Activated naive CD8-positive, alpha-beta T cell treated with anti-CD3 and anti-CD28 coated beads, Interleukin-2, amount 10 ng/mL, durations not matched to agents 7 days and 5 days (primary cell): ENCODE measurements at places on chromosomes 3 and 15. TPM values are rescaled to one million over a fixed set of nuclear protein-coding genes. Genes with fewer than 3 reads are reported as not detected.

The EHHADH gene
- 5.6 TPM for total RNA-seq

The CD200R1L gene
- total RNA-seq = not detected

The HES1 gene
- not detected for total RNA-seq

- H3K4me3 ChIP-seq = no peak overlapping the region
- H3K4me1 ChIP-seq = no peaks in the 10 kb centered on the region
- no peaks in the 10 kb centered on the region for H3K36me3 ChIP-seq
- DNase-seq = no peak
- H3K27me3 ChIP-seq = no peaks in the 10 kb centered on the region
Measured at GRCh38 chr15:97566961-97567360, 393.5 kb upstream of the ARRDC4 start.

DNA sequence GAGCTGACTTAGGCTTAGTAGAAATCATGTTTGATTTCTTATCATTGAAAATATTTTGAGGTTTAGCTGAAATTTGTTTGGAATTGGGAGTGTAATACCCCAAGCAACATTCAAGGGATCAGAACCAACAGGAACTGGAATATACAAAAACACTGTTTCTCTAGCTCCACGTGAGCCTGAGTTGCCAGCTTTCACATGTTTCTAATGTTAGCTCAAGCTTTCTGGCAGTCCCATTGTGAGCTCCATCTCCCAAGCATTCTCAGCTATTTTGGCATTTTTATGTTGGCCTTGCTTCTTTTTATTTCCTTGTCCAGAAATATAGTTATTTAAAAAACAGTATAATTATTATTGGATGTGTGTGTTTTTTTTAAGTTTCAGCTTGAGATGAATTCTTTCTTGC lies 427.1 kb upstream of the DPH6 start:
- no peaks in the 10 kb centered on the region for H3K36me3 ChIP-seq
- no peak for DNase-seq
- no peaks in the 10 kb centered on the region for H3K27me3 ChIP-seq
- H3K4me3 ChIP-seq = no peak overlapping the region
- no peak overlapping the region for H3K27ac ChIP-seq

GRCh38 chr15:56464893-56465520 lies at the start of gene MNS1:
Gene MNS1 (minus strand): TSS chr15:56465137. CDS start chr15:56464972, 165 bp downstream.
- H3K4me3 ChIP-seq = peak within 1 kb of the TSS; percentile 90
- peak within 1 kb of the TSS; percentile 86 for H3K27ac ChIP-seq
- peaks cover 10% of the 10 kb centered on the region for H3K27me3 ChIP-seq
- H3K36me3 ChIP-seq = no peaks in the 10 kb centered on the region
- DNase-seq = peak; percentile 87
- H3K4me1 ChIP-seq = peaks cover 20% of the 10 kb centered on the region

DNA sequence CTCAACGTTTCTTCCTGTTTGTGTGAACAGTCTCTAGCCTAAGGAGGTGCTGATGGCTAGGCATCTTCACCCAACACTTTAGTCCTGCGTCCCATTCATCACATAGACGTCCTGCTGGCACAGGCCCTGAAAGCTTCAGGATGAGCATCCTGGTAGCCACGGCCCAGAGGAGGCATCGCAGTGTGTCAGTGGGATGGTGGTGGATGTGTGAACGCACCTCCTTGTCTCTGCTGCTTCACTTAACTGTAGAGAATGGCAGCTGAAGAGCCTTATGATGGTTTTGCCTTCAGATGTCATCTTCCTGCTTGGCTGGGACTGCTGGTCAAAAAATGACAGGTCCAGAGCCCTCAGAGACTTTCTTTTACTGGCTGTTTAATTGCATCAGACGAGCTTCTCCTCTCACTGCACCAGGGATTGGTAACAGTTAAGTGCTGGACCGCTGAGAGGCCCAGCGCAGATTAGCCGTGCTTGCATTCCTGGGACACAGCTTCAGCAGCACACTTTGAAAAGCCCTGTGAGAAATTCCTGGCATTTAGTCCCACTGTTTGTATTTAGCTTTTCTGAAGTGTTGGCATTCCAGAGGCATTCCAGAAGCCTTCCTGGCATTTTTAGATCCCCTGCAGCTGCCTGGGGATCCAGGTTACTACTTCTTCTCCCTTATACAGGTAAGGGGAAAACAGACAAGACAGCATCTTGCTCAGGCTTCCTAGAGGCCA lies 132.4 kb upstream of the PLXNA1 start:
- H3K4me1 ChIP-seq = no peaks in the 10 kb centered on the region
- H3K27ac ChIP-seq = no peak overlapping the region
- no peaks in the 10 kb centered on the region for H3K27me3 ChIP-seq
- peaks cover 3% of the 10 kb centered on the region for H3K36me3 ChIP-seq
- no peak overlapping the region for H3K4me3 ChIP-seq

DNA sequence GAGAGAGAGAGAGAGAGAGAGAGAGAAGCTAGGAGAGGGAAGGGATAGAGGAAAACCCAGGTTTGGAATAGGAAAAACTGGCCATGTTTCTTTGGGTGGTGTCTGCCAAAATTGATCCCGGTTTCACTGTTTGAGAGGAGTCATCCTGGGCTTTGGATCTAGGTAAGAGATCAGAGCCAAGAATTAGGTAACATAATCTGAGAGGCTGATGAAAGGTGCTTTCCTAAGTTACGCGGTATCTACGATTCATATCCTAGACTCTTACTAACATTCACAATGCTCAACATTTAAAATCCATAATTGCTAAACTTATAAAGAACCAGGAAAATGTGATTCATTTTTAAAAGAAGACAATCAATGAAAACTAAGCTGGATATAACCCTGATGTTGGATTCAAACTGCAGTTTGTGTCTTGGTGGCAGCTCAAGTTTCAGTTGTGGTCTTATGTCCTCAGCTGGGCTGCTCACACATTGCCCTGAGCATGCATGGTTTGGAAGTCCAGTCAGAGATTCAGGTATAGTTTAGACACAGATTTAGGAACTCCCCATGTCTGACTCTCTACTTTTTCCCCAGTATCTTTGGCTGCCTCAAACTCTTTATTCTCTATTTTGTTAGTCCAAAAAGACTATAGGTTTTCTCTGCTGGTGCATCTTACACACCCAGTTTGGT lies 42.5 kb upstream of the FMN1 start:
- H3K4me1 ChIP-seq = no peaks in the 10 kb centered on the region
- H3K27ac ChIP-seq = no peak overlapping the region
- H3K27me3 ChIP-seq = peaks cover 9% of the 10 kb centered on the region

- no peaks in the 10 kb centered on the region for H3K4me1 ChIP-seq
- peaks cover 27% of the 10 kb centered on the region for H3K27me3 ChIP-seq
- no peak overlapping the region for H3K27ac ChIP-seq
- H3K4me3 ChIP-seq = no peak overlapping the region
- DNase-seq = no peak
Measured at GRCh38 chr3:46453526-46454208, 11.0 kb downstream of the LTF start.

- no peak overlapping the region for H3K4me3 ChIP-seq
- H3K36me3 ChIP-seq = no peaks in the 10 kb centered on the region
- H3K27ac ChIP-seq = no peak overlapping the region
- H3K4me1 ChIP-seq = no peaks in the 10 kb centered on the region
- no peak for DNase-seq
- no peaks in the 10 kb centered on the region for H3K27me3 ChIP-seq
Measured at GRCh38 chr3:50817756-50818529, 143.2 kb downstream of the DOCK3 start.

DNA sequence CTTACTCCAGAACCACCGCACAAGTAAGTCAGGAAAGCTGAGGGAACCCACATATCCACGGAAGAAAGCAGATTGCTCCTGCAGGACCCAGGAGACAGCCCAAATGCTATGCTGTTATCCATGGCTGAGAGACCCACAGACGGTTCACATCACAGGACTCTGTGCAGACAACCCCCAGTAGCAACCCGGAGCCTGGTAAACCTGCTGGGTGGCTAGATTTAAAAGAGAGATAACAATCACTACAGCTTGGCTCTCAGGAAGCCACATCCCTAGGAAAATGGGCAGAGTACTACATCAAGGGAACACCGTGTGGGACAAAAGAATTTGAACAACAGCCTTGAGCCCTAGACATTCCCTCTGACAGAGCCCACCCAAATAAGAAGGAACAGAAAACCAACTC lies 13.8 kb upstream of the TRIM42 start:
- H3K36me3 ChIP-seq = no peaks in the 10 kb centered on the region
- DNase-seq = no peak
- H3K4me1 ChIP-seq = no peaks in the 10 kb centered on the region
- H3K27ac ChIP-seq = no peak overlapping the region
- peaks cover 4% of the 10 kb centered on the region for H3K27me3 ChIP-seq
